Mesenchymal stem cell (in vitro differentiated cells and primary cell): ENCODE measurements at places on chromosomes 6 and 20.

DNA sequence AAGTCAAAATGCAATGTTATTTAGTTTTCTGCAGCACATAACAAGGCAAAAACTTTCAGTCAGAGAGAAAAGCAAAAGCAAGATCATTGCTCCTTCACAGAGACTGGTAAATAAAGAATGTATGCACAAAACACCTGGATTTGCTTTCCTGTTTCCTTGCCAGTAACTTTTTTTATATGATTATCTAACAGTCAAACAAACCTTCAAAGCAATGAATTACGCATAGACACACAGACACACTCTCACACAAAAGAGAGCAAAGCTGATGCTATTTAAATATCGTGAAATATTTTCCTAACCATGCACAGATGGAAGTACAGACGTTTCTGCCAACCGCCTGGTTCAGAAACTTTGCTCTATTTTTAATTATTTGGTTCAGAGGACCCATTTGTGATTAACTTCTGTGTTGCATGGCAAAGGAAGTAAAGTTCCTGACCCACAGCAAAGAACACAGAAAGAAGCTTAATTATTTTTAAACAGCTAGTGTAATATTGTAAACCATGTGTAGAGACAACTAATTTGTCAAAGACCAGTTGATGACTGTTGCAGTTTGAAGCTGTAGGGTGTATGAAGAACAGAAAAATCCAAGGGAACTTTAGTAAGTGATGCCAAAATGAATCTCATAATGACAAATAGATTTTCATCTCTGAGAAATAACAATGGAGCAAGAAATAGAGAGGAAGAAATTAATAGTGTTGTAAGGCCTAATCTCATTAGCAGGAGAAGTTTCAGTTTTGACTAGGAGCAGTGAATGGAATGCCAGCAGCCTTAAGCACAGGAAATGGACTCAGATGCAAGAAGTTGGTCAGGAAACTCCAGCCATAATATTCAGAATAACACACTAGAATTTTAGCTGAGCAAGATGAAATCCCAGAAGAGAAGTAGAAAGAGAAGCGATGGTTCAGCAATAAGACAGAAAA lies 24.1 kb downstream of the ATXN1 start:
- peak; percentile 71 for DNase-seq
- no peaks in the 10 kb centered on the region for H3K36me3 ChIP-seq
- peaks cover 7% of the 10 kb centered on the region for H3K4me1 ChIP-seq
- H3K27me3 ChIP-seq = no peaks in the 10 kb centered on the region
- H3K4me3 ChIP-seq = no peak overlapping the region

GRCh38 chr6:159759645-159760044 lies 2.2 kb upstream of the ACAT2 start:
- no peaks in the 10 kb centered on the region for H3K27me3 ChIP-seq
- peak overlapping the region; percentile 91 for H3K27ac ChIP-seq
- H3K4me1 ChIP-seq = peaks cover 21% of the 10 kb centered on the region
- H3K36me3 ChIP-seq = peaks cover 35% of the 10 kb centered on the region
- no peak overlapping the region for H3K4me3 ChIP-seq
- DNase-seq = no peak

GRCh38 chr6:133340557-133340956 lies 99.4 kb downstream of the EYA4 start:
- H3K27ac ChIP-seq = no peak overlapping the region
- H3K4me1 ChIP-seq = no peaks in the 10 kb centered on the region
- H3K36me3 ChIP-seq = no peaks in the 10 kb centered on the region
- H3K27me3 ChIP-seq = no peaks in the 10 kb centered on the region
- peak overlapping the region; percentile 5 for H3K4me3 ChIP-seq

GRCh38 chr6:43093436-43094289 lies 17.5 kb downstream of the PTK7 start:
- no peaks in the 10 kb centered on the region for H3K27me3 ChIP-seq
- peak overlapping the region; percentile 25 for H3K27ac ChIP-seq
- peaks cover 44% of the 10 kb centered on the region for H3K4me1 ChIP-seq
- H3K36me3 ChIP-seq = no peaks in the 10 kb centered on the region
- no peak overlapping the region for H3K4me3 ChIP-seq

GRCh38 chr20:58714923-58715351 lies 22.3 kb downstream of the NPEPL1 start:
- peaks cover 8% of the 10 kb centered on the region for H3K27me3 ChIP-seq
- H3K4me1 ChIP-seq = peaks cover 21% of the 10 kb centered on the region
- H3K36me3 ChIP-seq = peaks cover 12% of the 10 kb centered on the region
- no peak for DNase-seq
- H3K4me3 ChIP-seq = no peak overlapping the region

DNA sequence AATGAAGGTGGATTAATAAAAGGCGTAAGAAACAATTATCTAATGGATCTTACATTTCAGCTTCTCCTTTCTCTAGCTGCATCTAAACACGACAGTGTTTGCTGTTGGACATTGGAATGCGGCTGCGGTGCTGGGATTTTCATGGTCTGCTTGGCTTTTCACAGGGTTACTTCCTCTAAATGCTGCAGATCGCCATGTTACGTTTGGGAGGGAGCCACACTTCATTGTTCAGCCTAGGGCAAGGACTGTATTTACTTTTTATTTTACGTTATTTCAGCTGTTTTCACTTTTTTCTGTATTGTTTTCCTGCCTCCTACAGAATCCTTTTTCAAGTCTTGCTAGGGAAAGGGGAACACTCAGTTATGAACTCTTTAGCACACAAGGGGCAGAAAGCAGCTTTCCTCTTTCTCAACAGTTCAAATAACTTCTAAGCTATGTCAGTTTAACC lies 97.9 kb upstream of the MTHFD1L start:
- no peaks in the 10 kb centered on the region for H3K27me3 ChIP-seq
- peak overlapping the region; percentile 11 for H3K27ac ChIP-seq
- H3K36me3 ChIP-seq = no peaks in the 10 kb centered on the region

DNA sequence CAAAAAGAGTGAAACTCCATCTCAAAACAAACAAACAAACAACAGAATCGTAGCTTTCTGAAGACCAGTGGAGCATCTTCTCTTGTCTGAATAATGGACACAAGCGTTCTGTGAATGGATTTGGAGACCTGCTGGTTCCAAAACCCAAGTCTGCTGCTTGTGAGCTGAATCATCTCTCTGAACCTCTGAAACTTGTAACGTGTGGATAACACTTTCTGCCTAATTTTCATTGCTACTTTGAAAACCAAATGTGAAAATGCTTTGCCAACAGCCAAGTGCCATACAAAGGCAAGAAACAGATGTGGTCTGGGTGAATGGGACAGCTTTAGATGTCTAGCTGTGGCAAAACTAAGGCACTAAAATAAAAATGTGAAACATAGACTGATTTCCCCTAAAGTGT lies 44.3 kb downstream of the PHACTR1 start:
- H3K36me3 ChIP-seq = no peaks in the 10 kb centered on the region
- no peak for DNase-seq
- no peaks in the 10 kb centered on the region for H3K4me1 ChIP-seq

DNA sequence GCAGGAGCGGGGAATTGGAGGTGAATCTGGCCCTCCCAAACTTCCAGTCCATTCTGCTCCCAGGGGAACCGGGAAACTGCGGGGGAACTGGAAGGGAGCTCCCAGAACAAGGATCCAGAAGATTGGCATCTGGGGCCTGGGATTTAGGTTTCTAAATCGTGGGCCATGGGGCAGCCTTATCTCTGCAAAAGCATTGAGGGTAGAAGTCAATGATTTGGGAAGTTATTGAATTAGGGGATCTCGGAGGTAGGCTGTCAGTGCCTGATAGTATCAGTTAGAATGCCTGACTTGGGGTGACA lies 45.1 kb downstream of the HNF4A start:
- H3K27ac ChIP-seq = no peak overlapping the region
- DNase-seq = no peak
- H3K36me3 ChIP-seq = no peaks in the 10 kb centered on the region
- peaks cover 85% of the 10 kb centered on the region for H3K27me3 ChIP-seq
- H3K4me1 ChIP-seq = peaks cover 24% of the 10 kb centered on the region
- no peak overlapping the region for H3K4me3 ChIP-seq

GRCh38 chr6:160523223-160523622 lies 140.9 kb downstream of the LPA start:
- H3K27ac ChIP-seq = no peak overlapping the region
- peaks cover 1% of the 10 kb centered on the region for H3K4me1 ChIP-seq
- no peaks in the 10 kb centered on the region for H3K36me3 ChIP-seq
- no peaks in the 10 kb centered on the region for H3K27me3 ChIP-seq
- no peak for DNase-seq

DNA sequence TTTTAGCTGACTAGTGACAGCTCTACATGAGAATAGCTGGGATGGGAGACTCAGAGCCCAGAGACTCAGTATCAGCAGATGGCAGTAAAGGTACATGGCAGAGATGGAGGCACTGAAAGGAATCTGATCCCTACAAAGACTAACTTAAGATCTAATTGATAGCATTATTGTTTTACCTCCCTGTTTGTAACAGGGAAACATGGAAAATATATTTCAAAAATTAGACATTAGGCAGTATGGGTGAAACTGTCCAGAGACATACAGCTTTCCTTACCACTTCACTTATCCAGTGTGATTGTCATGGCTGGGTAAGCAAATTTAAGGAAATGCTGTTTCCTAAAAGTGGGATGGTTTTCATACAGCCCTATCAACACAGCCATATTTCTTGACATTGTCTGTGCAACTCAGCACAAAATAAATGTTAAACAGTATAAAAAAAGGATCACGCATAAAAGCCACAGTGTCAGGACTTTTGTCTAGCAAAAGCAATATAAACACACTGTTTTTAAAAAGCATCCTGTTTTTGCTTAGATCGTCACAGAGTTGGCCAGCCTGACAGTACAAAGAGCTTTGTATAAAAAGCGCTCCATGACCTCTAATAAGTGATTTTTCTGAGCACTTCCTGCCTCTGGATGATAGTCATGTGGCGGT lies 376.9 kb downstream of the PHF3 start:
- H3K4me1 ChIP-seq = peaks cover 2% of the 10 kb centered on the region
- H3K27me3 ChIP-seq = no peaks in the 10 kb centered on the region
- DNase-seq = peak; percentile 85
- no peak overlapping the region for H3K27ac ChIP-seq
- no peak overlapping the region for H3K4me3 ChIP-seq

GRCh38 chr20:61896058-61896961 lies 169.4 kb downstream of the TAF4 start:
- no peak overlapping the region for H3K27ac ChIP-seq
- no peak overlapping the region for H3K4me3 ChIP-seq
- peaks cover 12% of the 10 kb centered on the region for H3K27me3 ChIP-seq
- H3K4me1 ChIP-seq = peaks cover 11% of the 10 kb centered on the region
- peaks cover 3% of the 10 kb centered on the region for H3K36me3 ChIP-seq
- peak; percentile 48 for DNase-seq

GRCh38 chr6:111597291-111598086 lies 8.2 kb downstream of the TRAF3IP2 start:
- H3K36me3 ChIP-seq = no peaks in the 10 kb centered on the region
- no peak overlapping the region for H3K27ac ChIP-seq
- H3K4me3 ChIP-seq = no peak overlapping the region
- DNase-seq = no peak
- no peaks in the 10 kb centered on the region for H3K27me3 ChIP-seq

DNA sequence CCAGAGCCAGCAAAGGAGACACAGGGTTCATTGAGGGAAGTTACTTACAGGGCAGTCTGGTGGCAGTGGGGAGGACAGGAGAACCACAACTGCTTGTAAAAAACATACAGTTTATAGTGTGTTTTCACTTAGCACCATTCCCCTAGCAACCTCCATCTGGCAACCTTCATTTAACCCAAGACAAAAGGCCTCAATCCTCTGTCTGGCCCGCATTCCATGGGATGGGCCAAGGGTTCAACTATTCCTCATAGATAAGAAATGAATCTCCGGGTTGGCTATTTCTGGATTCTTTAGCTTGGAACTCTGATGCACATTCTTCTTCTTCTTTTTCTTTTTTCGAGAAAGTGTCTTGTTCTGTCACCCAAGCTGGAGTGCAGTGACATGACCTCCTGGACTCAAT lies 26.3 kb upstream of the FYN start:
- no peak overlapping the region for H3K4me3 ChIP-seq
- H3K27me3 ChIP-seq = no peaks in the 10 kb centered on the region
- no peaks in the 10 kb centered on the region for H3K4me1 ChIP-seq
- no peak for DNase-seq
- H3K27ac ChIP-seq = no peak overlapping the region

DNA sequence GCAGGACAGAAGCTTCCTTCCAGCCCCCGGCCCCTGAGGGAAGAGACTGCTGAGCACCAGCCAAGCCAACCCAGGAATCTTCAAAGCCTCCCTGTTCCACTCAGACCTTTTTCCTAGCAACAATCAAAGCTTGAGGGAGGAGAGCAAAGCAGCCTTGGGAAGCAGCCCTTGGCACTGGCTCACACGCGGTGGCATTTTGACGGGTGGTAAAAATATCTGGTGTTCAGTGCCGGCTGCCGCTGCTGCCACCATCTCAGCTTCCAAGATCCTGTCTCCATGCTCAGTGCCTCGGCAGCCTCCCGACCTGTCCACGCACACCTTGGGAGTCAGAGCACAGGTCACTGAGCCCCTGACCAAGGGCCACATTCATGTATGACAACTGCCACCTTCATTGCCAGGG lies 170.1 kb downstream of the LRFN2 start:
- no peaks in the 10 kb centered on the region for H3K36me3 ChIP-seq
- no peaks in the 10 kb centered on the region for H3K27me3 ChIP-seq
- DNase-seq = no peak
- H3K4me1 ChIP-seq = peaks cover 13% of the 10 kb centered on the region
- no peak overlapping the region for H3K4me3 ChIP-seq

- no peak overlapping the region for H3K27ac ChIP-seq
- H3K27me3 ChIP-seq = no peaks in the 10 kb centered on the region
- no peaks in the 10 kb centered on the region for H3K4me1 ChIP-seq
- DNase-seq = no peak
Observed at GRCh38 chr6:46690141-46690755, 2.6 kb downstream of the TDRD6 start.

DNA sequence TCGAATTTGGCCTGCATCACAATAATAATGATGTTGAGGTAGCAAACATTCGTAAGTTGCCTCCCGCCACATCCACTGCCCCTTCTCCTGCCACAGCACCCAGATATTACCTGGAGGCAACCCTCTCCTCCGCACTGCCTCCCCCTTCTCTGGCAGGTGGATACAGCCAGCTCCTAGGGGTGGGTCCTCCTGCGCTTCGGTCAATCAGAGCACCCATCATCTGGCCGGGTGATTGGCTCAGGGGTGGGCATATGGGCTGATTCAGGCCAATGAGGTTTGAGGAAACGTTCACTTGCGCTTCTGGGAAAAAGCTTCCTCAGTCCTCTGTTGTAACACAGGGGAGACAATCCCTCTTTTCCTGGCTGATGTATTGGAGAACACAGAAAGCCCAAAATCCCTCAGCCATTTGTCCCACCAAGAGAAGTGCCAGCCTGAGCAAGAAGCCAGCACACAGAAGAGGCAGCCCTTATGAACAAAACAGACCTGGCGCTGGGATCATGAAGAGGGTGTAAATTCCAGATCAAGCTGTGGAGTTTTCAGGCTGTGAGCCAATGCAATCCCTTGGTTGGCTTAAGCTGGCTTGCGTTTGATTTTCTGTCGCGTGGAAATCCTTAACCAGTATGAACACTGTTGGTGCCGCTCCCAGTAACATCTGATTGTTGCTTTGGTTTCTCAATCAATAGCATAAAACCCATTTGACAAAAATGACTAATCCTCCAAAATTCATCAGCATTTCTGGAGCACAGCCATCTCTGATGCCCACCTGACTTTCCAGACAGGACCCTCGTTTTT lies 82.2 kb downstream of the PRDM1 start:
- H3K36me3 ChIP-seq = no peaks in the 10 kb centered on the region
- H3K27ac ChIP-seq = no peak overlapping the region
- peaks cover 15% of the 10 kb centered on the region for H3K4me1 ChIP-seq
- DNase-seq = no peak
- no peak overlapping the region for H3K4me3 ChIP-seq
